ENCODE measurements at places on chromosomes 13 and 19. TPM values are rescaled to one million over a fixed set of nuclear protein-coding genes. Genes with fewer than 3 reads are reported as not detected.

DNA sequence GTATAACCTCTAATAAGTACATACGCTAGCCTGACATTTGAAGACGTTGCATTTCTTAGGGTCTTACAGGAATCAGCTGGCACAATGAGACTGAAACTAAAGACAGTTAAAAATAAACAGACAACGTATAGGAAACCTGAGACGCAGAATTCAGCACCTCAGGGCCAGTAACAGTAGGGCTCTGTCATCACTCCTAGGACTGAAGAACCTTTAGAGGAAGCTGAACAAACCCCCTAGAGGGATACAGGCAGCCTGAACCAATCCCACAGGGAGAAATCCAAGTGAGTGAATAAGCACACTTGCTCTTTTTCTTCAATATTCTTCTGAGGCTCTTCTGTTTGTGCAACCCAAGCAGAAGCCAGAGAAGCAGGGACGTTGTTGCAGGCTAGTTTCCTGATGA lies 53.9 kb upstream of the KLHL1 start:
- DNase-seq: no peak

DNA sequence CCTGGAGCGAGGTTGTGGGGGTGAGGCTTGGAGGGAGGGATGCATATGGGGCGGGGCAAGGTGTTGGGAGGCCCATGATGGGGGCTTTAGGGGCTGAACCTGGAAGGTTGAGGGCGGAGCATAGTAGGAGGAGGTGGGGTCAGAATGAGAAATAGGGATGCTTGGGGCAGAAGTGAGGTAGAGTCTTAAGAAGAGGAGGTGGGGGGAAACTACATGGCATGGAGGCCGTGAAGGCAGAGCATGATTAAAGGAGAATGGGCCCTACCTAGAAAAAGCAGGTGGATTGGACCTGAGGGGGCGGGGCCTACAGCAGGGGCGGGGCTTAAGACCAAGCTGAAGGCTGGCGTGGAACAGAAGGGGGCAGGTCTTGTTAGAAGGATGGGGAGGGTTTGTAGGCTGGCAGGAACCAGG lies 799 bp downstream of the NR1H2 start:
- peak; percentile 25 for DNase-seq

DNA sequence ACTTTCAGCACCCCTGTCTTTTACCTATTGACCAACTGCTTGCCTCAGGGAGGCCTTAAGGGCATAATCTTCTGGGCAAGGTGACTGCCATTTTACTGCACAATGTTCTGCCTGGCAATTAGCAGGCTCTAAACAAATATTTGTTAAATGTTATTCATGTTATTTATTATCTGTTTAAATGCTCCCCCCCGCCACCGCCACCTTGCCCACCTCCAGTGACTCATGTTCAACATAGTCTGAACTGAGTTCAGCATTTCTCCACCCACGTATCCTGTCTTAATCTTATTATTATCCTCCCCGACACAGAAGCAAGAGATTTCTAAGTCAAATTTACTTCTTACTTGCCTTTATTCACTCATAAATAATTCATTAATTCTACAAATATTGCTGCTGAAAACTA lies 144.8 kb downstream of the LIG4 start:
- no peak for DNase-seq

- no peak for DNase-seq
Observed at GRCh38 chr13:64020126-64020525, 2604.5 kb upstream of the PCDH20 start.

DNA sequence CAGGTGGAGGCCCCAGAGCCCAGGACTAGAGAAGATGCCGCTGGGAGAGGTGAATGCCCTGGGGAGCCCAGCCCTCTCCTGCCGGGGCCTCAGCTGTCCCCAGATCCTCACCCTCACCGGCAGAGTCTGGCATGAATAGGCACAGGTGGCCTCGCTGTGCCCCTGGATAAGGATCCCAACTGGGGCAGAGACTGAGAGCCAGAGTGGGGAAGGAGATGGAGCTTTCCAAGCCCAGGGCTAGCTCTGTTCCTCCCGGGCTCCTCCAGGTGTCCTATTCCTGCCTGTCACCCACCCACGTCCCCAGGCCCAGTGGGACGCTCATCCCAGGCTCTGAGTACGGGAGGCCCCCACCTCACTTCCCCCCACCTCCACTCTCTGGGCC lies 16.5 kb downstream of the PRR36 start:
- DNase-seq: no peak

- DNase-seq: no peak
Observed at GRCh38 chr13:109667807-109668291, 118.5 kb downstream of the IRS2 start.

GRCh38 chr13:76641056-76641455 lies 245.1 kb downstream of the KCTD12 start:
- no peak for DNase-seq

GRCh38 chr13:33033051-33033812 lies 17.0 kb downstream of the KL start:
- DNase-seq: no peak

VWA8 gene
- total RNA-seq: 12.6 TPM

TNFRSF19 gene
- total RNA-seq: 0.17 TPM

PRTN3 gene
- total RNA-seq: not detected

NFILZ gene
- not detected for total RNA-seq

PALM gene
- 109 TPM for total RNA-seq

PLPPR3 gene
- not detected for total RNA-seq
